ENCODE measurements at places on chromosomes 11 and 22.

DNA sequence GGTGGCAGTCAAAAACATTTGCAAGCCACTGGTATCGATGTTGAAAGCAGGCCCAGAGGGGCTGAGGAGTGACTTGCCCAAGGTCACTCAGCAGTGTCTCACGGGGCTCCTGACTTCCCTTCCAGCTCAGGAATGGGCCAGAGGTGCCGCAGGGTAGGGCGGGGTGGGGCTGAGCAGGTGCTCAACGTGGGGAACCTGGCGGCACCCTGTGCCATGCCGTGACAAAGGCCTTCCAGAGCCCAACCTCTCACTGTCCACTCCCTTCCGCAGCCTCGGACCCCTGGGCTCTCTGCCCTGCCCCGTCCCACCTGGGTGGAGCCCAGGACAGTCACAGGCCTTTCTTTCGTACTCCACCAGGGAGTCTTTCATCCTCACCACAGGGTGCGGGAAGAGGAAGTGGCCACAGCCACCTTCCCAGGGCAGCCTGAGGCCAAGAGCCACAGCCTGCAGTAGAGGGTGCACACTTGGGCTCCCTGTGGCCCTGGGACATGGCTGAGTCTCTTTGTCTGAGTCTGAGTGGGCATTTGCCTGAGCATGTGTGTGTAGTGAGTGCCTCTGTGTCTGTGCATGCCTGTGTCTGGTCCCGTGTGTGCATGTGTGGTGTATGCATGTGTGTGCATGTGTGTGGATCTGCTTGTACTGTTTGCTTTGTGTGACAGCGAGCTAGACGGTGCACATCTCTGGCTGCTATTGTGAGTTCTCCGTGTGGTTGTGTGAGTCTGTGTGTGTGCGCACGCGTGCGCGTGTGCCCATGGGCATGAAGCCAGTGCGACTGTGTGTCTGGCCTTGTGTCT, 6.0 kb upstream of the LIF start:
- H3K36me3 ChIP-seq = no peaks in the 10 kb centered on the region
- H3K27me3 ChIP-seq = no peaks in the 10 kb centered on the region
- H3K27ac ChIP-seq = no peak overlapping the region
- peaks cover under 1% of the 10 kb centered on the region for H3K4me1 ChIP-seq
- H3K4me3 ChIP-seq = no peak overlapping the region
- DNase-seq = no peak

GRCh38 chr11:132312701-132313111, 942.3 kb downstream of the NTM start:
- no peaks in the 10 kb centered on the region for H3K4me1 ChIP-seq
- no peak overlapping the region for H3K27ac ChIP-seq
- H3K36me3 ChIP-seq = no peaks in the 10 kb centered on the region
- H3K4me3 ChIP-seq = no peak overlapping the region
- H3K27me3 ChIP-seq = no peaks in the 10 kb centered on the region
- DNase-seq = no peak

DNA sequence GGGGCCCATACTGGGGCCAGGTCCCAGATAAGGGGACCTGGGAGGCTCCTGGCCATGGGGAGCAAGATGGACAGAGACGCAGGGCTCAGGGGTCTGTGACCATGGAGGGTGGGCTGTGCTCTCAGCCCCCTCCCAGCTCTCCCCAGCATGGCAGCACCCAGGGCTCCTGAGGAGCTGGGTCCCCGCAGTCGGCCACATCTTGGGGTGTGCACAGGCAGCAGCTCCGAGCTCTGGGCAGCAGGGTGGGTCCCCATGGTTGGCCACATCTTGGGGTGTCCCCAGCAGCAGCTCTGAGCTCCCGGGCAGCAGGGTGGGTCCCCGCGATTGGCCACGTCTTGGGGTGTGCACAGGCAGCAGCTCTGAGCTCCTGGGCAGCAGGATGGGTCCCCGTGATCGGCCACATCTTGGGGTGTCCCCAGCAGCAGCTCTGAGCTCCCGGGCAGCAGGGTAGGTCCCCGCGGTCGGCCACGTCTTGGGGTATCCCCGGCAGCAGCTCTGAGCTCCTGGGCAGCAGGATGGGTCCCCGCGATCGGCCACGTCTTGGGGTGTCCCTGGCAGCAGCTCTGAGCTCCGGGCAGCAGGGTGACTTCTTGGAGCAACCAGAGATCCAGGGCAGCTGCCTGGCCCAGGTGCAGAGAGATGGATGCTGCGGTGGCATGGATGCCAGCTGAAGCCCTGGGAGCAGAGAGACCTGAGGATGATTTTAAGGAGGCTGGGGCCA, 18.3 kb upstream of the MUC5B start:
- H3K4me1 ChIP-seq = no peaks in the 10 kb centered on the region
- H3K4me3 ChIP-seq = no peak overlapping the region
- DNase-seq = no peak

GRCh38 chr11:118581057-118581456, 8.8 kb downstream of the ARCN1 start:
- H3K27me3 ChIP-seq = no peaks in the 10 kb centered on the region
- H3K4me1 ChIP-seq = peaks cover 16% of the 10 kb centered on the region
- DNase-seq = no peak
- H3K4me3 ChIP-seq = no peak overlapping the region
- H3K27ac ChIP-seq = no peak overlapping the region

DNA sequence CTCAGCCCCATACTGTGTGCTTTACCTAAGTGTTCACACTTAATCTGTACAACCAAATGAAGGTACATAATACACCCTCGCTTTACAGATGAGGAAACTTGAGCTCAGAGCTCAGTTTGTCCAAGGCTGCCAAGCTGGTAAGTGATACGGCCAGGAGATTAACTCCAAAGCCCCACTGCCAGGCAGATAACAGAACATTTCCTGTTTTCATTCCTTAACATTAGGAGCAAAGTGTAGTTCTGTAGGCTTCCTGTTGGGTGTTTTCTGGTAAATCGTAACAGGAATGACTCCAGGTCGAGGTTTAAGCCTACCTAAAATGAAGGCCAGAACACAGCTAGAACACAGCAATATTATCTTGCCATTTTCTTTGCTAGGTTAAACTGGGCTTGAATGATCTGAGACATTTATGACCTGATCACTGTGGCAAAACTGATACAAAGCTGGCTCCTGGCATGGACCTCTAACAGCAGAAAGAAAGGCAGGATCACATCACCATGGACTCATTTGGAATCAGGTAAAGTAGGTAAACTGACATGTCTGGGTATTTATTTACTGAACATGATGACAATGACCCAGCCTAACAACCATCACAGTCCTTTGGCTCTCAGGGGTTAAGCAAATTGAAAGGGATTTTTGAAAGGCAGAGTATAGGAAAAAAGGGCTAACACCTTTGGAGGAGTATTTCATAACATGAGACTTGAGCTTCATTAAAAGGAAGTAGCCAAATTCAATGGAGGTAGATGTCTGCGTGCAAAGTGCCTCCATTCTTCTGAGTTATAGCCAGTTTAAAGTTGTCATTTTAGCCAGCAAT, 3.9 kb upstream of the NUP50 start:
- H3K27me3 ChIP-seq = no peaks in the 10 kb centered on the region
- H3K4me3 ChIP-seq = no peak overlapping the region
- H3K36me3 ChIP-seq = peaks cover 9% of the 10 kb centered on the region

- H3K27me3 ChIP-seq = no peaks in the 10 kb centered on the region
- H3K36me3 ChIP-seq = peaks cover 20% of the 10 kb centered on the region
- H3K4me1 ChIP-seq = peaks cover 26% of the 10 kb centered on the region
- H3K4me3 ChIP-seq = no peak overlapping the region
- no peak for DNase-seq
Measured at GRCh38 chr11:4076774-4077173, 17.8 kb upstream of the RRM1 start.

DNA sequence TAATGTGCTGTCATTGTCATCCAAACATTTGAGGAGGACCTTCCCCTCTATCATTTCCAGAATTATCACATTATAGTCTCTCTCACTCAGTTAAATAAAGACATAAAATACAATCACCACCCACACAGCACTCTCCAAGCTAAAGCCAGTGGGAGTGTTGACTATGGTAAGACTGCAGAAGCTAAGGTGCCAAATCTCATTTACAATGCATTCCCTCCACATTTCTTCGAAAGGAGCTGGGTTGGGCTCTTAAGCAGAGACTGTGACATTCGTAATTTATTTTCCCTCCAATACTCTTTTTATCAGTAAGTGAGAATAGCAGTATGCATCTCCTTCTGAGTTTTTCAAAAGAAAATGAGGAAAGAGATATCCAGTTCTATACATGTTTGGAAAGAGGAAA, 74.2 kb downstream of the NOX4 start:
- no peaks in the 10 kb centered on the region for H3K36me3 ChIP-seq
- H3K27me3 ChIP-seq = no peaks in the 10 kb centered on the region
- no peak overlapping the region for H3K27ac ChIP-seq
- DNase-seq = no peak
- no peaks in the 10 kb centered on the region for H3K4me1 ChIP-seq
- no peak overlapping the region for H3K4me3 ChIP-seq

- DNase-seq = no peak
- H3K4me3 ChIP-seq = no peak overlapping the region
- H3K27me3 ChIP-seq = no peaks in the 10 kb centered on the region
- no peak overlapping the region for H3K27ac ChIP-seq
- H3K4me1 ChIP-seq = no peaks in the 10 kb centered on the region
- no peaks in the 10 kb centered on the region for H3K36me3 ChIP-seq
Measured at GRCh38 chr11:102603091-102603490, 22.0 kb downstream of the MMP20 start.

GRCh38 chr22:29215012-29215860, 9.5 kb downstream of the EMID1 start:
- H3K4me1 ChIP-seq = no peaks in the 10 kb centered on the region
- no peaks in the 10 kb centered on the region for H3K36me3 ChIP-seq
- DNase-seq = no peak
- H3K27me3 ChIP-seq = no peaks in the 10 kb centered on the region
